ENCODE measurements at places on chromosomes 7 and 10.
A peak's percentile ranks its signal among the peaks of the same experiment; 100 is the strongest.

- peak; percentile 17 for ATAC-seq
Observed at GRCh38 chr7:114413761-114414155, 857 bp upstream of the FOXP2 start.

GRCh38 chr7:43220250-43220649, 107.8 kb downstream of the HECW1 start:
- ATAC-seq: no peak

DNA sequence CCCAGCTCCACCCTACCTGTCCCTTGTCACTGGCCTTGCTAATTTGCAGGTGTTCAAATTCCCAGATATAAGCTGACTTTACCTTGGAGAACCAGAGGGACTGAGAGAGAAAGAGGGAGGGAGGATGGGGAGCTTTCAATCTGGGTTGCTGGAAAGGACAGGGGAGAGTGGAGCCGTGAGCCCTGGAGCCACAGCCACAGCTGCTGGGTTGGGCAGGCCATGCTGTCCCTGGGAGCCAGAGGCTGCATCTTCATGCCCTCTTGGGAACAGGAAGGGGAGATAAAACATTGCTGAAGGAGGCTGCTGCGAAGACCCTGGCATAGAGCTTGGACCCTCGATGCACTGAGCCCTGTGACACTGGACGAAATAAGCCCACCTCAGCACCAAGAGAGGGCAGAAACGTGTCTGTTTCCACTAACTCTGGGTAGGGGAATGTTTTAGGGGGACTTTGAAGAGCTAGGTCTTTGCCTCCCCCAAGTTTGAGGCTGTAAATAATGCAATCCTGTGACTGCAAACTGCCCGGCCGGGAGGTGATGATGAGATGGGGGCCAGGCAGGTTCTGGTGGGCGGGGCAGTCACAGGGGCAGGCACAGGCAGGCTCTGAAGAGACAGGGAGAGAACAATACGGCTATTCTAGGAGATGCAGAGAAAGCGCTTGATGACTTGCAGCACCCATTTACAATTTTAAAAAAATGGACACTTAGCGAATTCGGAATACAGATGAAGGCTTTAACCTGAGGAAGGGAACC, 5.8 kb upstream of the JAKMIP3 start:
- no peak for ATAC-seq

DNA sequence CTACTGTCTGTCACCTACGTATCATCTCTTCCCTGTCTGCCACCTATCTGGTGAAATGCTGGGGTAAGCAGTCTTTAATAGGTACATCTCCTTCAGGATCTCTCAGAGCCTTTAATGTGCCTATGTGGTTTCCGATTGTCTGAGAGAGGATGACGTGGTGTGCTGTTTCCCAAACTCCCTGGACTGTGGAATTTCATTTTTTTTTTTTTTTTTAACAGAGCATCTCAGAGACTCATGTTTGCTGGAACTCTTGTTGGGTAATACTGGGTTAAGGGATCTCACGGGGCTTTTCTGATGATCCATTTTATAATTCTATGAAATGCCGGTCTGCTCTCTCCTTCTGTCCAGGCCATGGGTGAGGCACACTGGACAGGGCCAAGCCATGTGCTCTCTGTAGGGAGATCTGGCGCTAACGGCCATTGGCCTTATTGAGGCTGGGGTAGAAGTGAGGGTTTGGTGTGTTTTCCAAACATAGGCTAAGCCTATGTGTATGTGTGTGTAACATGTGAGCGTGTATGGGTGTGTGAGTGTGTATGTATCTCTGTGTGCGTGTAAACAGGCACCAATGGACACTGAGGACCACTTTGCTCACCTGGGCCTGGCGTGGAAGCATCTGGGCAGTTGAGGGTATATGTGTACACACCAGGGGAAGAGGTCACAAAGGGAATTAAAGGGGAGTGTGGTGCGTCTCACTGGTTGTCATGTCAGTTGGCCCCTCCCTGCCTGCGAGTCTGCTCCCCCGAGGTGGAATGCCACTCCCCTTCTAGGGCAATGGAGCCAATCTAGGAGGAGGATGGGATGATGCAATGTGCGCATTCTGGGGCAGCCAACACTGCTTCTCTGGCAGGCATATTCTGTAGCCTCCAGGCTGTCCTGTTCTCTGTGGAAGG, 7.8 kb downstream of the ADRA2A start:
- ATAC-seq: no peak

DNA sequence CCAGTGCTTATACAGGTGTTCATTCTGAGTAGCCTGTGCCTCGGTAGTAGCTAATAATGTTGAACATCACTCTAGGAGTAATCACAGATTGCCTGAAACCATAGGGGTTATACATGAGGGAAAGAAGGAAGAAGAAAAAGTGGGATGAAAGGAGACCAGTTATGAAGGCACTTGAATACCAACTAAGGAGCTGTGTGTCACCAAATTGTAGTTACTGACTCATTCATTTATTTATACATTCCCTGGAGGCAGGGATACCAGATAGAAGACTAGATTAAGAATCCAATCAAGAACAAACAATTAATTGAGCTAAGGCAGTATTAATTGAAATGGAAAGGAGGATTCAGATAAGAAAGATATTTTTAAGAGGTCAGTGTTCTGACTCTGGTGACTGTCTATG, 129.6 kb upstream of the PRPS1L1 start:
- ATAC-seq: no peak

DNA sequence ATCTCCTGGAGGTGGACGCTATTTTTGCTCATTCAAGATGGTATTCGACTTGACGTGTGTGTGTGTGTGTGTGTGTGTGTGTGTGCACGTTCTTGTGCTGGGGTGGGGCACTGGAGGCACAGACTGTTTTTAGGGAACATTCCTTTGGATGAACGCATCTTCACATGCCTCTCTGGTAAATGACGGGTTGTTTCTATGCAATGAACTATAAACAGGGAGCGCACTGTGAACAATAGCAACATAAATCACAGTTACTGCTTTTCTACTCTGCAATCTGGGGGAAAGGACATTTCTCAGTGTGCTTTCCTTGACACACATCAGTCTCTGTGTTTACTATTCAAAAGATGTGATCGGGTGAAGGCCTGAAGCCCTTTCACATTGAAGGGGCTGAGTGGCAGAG, 120.1 kb upstream of the PITRM1 start:
- ATAC-seq: no peak

DNA sequence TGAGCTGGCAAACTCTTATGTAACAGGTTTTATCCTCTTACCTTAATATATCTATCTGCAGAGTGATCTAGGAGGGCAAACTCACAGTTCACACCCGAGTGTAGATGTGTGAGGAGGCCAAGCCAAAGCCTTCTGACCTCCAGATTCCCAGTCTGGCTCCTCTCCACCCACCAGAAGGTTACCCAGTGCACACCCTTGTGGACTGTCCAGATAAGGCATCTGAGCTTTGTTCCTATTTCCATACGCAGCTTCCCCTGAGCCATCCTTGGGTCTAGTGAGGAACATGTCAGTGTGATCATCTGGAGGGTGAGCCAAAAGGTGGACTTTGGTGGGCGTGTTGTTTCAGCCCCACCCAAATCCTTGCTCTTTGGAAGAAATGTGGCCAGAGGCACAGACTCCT, 203.0 kb upstream of the MEOX2 start:
- ATAC-seq: no peak

- ATAC-seq: no peak
Observed at GRCh38 chr10:60252688-60253087, 137.0 kb downstream of the ANK3 start.

DNA sequence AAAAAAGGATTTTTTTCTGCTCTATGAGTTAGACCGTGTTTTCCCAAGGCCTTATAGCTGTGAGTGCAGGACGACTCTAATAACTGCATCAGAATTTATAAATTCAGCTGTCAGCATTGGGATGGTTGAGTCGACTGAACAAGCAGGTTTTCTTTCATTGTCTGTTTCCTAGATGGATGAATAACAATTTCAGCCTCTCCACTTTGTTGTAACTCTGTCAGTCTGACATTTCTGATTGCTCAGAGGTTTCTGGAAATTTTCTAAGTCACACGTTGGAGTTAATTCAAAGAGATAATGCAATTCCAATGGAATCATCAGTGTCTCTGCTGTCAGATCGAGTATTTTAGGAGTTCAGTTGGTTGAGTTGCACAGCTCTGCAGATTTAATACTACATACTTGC, 159.2 kb downstream of the CHN2 start:
- ATAC-seq: no peak

GRCh38 chr7:72326365-72326764, 85.8 kb downstream of the CALN1 start:
- no peak for ATAC-seq

GRCh38 chr10:103204353-103205255, 11.5 kb upstream of the NT5C2 start:
- no peak for ATAC-seq

GRCh38 chr7:117110480-117111315, 157.4 kb downstream of the ST7 start:
- ATAC-seq: peak; percentile 94

GRCh38 chr7:105637755-105638154, 56.5 kb upstream of the EFCAB10 start:
- no peak for ATAC-seq

GRCh38 chr7:42843205-42843800, 68.6 kb downstream of the C7orf25 start:
- ATAC-seq: no peak

- peak; percentile 25 for ATAC-seq
Observed at GRCh38 chr10:104424719-104425118, 71.1 kb downstream of the CFAP58 start.

- ATAC-seq: no peak
Observed at GRCh38 chr7:116290740-116291139, 80.4 kb downstream of the TES start.

DNA sequence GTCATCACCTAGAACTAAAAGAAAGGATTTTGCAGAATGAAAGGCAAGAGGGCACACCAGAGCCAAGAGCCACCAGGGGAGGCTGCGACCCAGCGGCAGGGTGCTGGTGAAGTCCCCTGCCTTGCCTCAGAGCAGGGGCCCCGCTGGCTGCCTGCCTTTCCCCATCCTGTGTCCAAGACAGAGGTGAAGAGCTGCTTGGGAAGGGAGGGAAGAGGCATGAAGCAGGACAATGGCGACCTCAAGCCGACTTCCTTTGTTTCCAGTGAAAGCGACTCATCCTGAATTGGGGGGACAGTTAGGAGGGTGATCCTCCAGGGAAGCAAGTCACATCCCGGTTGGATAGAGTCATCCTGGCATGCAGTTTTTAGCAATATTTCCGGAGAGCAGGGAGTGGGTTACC, 255.5 kb upstream of the YAE1 start:
- ATAC-seq: no peak

- ATAC-seq: no peak
Observed at GRCh38 chr7:116354171-116354545, 143.8 kb downstream of the TES start.

GRCh38 chr10:117674201-117674600, 131.7 kb downstream of the EMX2 start:
- ATAC-seq: no peak

DNA sequence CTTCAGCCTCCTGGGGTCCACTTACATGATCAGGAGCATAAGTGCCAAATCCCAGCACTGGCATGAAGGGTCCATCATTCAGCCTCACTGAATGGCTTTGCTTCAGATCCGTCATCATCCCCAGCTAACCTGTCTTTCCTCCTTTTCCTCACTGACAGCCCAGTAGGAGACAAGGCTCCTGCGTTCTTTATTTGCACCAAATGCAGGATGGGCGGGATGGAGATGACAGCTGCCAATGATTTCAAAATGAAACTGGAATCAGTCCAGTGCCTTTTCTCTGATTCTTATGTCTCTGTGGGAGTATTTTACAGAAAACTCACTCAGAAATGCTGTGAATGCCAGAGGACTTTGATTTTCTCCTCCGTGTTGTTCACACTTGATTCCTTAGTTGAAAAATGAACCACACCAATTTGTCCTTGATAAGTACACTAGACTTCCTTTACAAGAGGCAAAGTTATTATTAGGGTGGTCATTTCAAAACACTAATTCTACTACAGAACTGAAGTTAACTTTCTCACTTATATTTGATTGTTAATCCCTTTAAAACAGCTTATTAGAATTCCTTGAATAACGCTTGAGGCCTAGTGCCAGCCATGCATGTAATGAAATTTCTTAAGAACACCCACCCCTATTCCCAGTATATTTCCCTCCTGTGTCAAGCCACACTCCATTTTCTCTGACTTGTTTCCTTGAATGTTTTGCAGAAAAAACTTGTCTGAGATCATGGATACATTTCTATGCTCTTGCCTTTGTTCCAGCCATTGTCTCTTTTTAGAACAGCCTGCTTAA, at the start of gene AKR1C8:
Gene AKR1C8, minus strand, starts transcription at position 164 of the 789 bp plus-strand sequence. Its CDS starts 46 bp downstream, at position 118.
- no peak for ATAC-seq

DNA sequence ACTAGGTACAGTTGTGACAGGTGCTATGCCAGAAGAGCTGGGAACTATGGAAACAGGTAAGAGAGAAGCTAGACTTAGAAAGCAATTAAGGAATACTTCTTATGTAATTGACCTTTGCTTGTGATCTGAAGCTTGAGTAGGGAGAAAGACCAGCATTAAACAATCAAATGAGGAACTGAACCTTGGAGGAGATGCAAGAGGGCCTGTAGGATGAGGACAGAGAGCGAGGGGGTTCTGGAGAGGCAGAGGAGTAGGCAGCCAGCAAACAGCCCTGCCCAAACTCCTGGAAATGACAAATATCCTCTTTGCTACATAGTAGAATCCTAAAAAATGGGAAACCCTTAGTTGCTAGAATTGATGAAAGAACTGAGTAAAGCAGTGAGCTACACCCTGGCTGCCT, 41.6 kb upstream of the FAM204A start:
- no peak for ATAC-seq

DNA sequence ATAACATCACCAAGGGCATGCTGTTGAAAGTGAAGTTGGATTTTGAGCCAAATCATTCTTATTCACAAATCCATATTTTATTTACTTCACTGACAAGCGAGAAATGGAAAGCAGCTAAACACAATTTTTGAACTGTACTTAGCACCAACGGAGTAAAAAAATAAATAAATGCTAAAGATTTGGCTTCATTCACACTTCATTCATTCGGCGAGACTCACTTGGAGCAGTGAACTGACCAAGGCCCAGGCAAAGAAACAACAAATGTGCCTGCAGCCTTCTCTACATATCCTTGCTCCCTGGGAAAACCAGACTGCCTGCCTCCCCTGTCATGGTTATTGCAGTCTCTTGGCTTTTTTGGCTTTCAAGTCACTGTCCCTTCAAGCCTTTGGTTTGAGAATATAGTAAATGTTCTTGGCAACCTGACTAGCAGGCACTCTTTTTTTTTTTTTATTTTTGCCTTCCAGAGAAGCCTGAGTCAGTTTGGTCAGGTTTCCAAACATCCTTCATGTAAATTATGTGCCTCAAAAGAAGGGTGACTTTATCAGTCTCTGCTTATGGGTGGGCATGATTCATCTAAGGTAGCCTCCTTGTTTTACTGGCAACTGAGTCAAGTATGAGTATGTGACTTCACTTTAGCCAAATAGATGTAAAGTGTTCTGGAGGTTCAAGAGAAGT, 177.6 kb upstream of the MEOX2 start:
- no peak for ATAC-seq

DNA sequence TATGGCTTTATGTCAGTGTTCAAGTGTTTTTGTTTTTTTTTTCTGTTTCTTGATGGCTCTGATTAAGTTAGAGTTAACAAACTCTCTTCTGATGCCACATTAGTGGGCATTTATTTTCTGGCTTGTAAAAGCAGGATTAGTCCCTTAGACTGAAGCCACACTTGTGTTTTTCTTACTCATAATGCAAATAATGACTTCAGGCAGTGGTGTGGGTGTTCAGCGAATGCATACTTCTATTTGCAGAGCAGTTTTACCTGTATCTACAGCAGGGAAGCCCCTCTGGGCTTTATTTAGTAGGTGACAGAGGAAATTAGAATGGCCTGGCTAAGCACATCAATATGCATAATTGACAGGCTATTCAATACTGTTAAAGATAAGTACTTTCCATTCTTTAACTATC, 79.9 kb downstream of the CNNM2 start:
- ATAC-seq: no peak
